ENCODE measurements at places on chromosomes 11 and 22.

- no peak for DNase-seq
These were observed at the start of gene BTG4 for GRCh38 chr11:111512296-111513239. Gene BTG4 (minus strand): TSS chr11:111512386. CDS start chr11:111498776, 13,610 bp downstream.

GRCh38 chr22:22799561-22799960, 88.1 kb upstream of the IGLL5 start:
- DNase-seq = no peak

DNA sequence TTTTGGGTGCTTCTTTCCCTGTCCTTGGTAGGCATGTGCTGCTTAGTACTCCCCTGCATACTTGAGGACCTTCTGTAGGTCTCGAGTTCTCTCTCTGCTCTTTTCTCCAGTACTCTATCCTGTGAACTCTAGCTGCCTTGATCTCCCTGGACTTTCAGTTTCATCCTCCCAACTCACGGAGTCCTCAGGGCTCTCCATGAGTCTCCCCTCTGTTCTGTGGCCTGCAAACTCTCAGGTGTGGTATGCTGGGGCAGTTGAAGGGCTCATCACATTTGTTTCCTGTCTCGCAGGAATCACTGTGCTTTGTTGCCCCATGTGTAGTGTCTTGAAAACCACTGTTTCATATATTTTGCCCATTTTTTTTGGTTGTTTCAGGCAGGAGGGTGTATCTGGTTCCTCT, 3.3 kb upstream of the PACS1 start:
- DNase-seq = no peak

GRCh38 chr11:35118906-35119305, 20.1 kb upstream of the CD44 start:
- no peak for DNase-seq

- no peak for DNase-seq
These were observed 2.1 kb downstream of the TPCN2 start for GRCh38 chr11:69050592-69051380.

- DNase-seq = no peak
These were observed 50.2 kb downstream of the APOL3 start for GRCh38 chr22:36110306-36110881.

- no peak for DNase-seq
These were observed 1.2 kb downstream of the TUBA8 start for GRCh38 chr22:18111759-18112330.

GRCh38 chr11:19994672-19995071, 165.6 kb downstream of the DBX1 start:
- no peak for DNase-seq

GRCh38 chr11:66047541-66048365, 1.2 kb downstream of the GAL3ST3 start:
- DNase-seq = no peak

GRCh38 chr11:31531293-31531692, 21.7 kb downstream of the ELP4 start:
- no peak for DNase-seq

DNA sequence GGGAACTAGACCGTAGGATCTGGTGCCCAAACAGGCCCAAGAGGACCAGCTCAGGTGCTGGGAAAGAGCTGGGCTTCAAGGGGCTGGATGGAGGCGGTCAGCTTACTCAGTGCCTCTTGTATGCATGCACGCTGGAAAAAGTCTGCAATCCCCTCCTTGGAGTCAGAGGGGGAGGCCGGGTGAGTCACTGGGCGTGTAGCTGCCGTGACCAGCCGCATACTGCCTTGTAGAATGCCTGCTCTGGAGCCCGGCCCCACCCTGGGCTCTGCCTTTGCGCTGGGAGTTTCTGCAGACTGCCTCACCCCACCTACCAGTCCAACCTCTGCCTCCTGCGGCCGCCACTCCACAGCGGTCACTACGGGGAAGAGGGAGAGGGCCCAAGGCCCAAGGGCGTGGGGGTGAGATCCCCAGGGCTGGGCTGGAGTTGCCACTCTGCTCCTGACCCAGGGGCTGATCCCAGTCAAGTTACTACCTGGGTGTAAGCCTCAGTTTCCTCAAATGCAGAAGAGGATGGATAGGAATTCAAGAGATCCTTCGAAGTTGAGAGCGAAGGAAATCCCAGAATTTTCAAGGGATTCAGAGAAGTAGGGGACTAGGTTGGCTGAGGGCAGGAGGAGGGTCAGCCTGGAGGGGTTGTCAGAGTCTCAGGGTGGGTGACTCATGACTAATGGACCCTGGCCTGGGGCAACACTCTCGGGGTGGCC, 4.2 kb downstream of the MRGPRF start:
- DNase-seq = peak; percentile 49

- no peak for DNase-seq
These were observed 10.6 kb downstream of the PIK3IP1 start for GRCh38 chr22:31281733-31282132.

DNA sequence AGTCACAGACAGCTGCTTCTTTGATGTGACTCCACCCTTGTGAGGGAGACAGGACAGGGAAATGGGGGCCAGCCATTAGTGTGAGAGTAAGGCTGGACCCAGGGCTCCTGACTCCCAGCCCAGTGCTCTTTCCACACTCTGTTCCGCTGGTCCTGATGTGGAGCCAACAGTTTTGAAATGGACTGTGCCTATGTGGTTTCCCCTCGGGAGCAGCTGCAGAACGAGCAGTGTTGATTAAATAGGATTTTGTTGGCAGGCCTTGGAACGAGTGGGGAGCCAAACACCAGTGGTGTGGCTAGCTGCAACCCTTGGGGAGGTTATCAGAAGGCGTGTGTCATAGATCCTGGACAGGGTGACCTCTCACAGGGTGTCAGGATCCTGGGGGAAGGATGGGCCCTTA, 66.5 kb upstream of the AMPD3 start:
- no peak for DNase-seq

- DNase-seq = no peak
These were observed 12.4 kb downstream of the SEC14L3 start for GRCh38 chr22:30459181-30460052.

DNA sequence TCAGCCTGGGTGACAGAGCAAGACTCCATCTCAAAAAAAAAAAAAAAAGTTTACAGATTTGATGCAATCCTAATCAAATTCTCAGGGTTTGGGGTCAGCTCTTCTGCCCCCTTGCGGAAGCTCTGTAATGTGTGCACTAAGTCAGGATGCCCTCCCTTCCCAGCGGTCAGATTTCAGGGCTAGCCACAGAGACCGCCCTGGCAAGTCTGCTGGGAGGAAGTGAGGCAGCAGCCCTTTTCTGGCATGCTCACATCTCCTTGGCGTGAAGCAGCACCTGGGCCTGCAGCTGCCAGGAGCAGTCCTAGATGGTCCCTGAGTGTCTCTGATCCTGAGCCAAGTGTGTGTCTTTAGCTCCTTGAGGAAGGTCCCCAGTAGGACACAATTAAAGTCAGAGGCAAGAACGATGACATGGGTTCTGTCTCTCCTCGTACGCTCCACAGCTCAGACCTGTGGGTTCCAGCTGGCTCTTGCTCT, 10.9 kb upstream of the APOBEC3C start:
- DNase-seq = peak; percentile 75

DNA sequence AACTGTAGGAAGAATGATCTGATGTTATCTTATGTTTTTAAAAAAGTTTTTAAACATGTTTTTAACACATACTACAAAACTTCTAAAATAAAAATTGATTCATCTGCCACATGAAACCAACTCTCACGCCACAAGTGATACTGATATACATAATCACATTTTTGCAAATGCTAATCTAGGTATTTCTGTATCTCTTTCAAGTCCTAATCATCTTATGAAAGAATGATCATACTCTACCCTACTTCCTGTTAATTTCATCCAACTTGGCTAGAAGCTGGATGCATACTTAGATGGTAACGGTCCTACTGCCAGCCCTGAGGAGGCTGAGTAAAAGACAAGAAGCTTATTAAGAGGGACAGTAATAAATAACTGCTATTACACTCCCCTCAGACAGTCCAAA, 19.2 kb downstream of the THAP12 start:
- DNase-seq = peak; percentile 28

GRCh38 chr22:23457380-23457985, 122.6 kb downstream of the IGLL1 start:
- DNase-seq = no peak

DNA sequence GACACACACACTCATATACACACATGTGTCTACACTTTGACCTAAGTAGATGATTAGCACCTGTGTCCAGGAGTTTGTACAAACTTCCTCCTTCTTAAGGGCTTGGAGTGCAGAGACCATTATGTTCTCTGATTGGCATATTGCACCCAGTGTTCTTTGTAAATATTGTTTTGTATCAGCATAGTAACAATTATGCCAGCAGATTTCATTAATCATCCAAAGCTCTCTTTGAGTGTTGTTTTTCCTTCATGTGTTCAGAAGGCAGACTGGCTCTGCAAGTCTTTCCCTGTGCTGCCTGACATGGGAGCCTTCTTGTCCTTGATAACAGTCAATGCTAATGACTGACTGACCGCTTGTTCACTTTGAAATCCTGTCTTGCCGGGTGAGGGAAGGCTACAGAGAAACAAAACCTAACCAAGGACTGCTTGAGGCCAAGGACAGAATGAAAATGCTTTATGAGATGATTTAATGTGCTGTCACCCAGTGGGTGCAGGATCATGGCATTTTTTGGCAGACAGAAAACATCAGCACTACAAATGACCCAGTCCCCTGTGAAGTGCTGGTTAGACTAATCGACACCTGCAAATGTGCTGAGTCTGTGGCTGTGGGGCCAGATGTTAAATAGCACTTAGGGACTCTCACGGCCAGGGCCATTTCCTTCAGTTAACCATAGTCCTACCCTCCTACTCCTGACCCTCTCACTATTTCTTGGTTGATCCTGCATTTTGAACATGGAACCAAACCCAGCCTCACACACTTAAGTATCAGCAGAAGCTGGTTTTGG, 6.6 kb upstream of the BARX2 start:
- DNase-seq = no peak

- DNase-seq = no peak
These were observed 12.5 kb upstream of the MYRF start for GRCh38 chr11:61739966-61740365.

- no peak for DNase-seq
These were observed 742 bp upstream of the BBOX1 start for GRCh38 chr11:27039873-27040272.

DNA sequence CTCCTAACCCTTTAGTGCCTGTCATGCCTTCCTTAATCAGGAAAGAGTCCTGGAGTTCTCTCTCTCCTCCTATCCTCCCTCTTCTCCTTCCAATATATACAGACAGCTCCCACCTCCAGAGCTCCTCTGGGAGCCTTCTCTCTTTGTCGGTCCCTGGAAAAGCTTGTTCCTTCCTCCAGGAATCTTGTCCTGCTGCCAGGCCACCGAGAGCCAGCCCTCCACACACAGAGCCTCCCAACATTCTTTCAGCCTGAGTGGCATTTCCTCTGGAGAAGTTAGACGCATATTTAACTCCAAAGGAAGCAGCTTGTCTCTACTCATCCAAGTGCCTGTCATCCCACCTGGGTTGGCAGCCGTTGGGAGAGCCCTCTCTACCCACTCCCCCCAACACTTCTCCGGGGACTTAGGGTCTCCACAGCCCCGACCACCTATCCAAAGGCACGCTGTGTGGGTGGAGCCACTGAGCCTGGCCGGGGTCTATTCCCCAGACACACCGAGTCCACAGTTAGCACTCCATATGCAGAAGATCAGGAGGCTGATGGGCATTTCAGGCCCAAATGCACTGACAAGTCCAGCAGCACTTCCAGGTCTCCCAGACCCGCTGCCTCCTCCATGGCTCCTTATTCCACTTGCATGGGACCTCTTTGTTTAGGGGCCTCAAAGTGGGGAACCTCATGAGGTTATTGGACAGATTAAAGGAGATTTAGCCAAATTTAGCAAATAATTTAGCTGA, 31.1 kb downstream of the DKK3 start:
- DNase-seq = peak; percentile 56

GRCh38 chr22:25370322-25370721, 150.9 kb downstream of the CRYBB2 start:
- DNase-seq = no peak

GRCh38 chr11:45024316-45024715, 73.6 kb upstream of the TP53I11 start:
- no peak for DNase-seq

DNA sequence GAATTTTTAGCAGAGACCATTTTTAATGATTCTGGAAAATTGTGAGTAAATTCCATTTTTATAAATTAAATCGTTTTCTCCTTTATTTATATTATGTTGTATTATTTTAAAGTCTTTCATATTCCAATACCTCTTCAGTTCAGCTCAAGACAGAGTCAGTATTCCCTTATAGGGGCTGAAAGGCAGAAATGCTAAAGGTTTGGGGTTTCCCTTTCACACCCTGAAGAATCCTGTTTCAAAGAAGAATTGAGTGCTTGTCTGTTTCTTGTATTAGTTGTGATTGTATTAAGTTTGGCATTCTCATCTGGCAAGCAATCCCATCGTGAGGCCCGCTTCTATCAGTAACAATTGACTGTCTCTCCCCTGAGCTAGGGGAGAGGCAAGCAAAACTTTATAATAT, 57.4 kb downstream of the PACSIN2 start:
- no peak for DNase-seq

DNA sequence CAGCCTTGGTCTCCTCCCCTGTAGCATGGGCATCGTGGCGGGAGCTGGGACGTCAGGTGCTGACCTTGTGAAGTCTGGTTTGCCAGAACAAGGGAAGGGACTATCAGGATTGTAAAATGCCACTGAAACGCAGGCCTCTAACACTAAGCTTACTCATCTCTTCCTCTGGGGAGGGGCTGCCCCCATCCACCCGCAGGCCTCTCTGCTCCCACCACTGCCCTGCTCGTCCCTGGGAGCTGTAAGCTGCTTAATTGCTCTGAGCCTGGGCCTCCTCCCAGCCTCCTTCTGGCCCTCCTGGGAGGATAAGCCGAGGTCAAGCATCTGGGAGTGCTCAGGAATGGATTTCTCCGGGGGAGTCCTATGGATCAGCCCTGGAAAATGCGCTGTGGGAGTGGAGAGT, 8.4 kb downstream of the SHISAL1 start:
- no peak for DNase-seq

DNA sequence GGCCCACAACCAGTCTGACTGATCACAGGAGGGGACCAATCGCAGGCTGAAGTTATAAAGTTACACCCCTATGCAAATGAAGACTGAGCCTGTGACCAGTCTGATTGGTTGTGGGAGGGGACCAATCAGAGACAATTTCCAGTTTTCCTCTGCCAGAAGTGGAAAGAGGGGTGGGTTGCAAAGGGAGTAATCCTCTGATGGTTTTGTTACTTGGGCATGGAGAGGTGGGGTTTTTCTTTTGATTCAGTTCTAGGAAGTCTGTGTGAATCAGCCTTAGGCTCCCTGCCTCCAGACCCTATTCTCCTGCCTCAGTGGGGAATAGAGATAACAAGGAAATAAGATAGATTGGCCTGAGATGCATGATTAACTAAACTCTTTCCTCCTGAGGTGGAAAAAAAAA, 9.9 kb downstream of the OR6M1 start:
- no peak for DNase-seq

All from foreskin melanocyte (primary cell).